ENCODE measurements at places on chromosomes 13 and 19. TPM values are rescaled to one million over a fixed set of nuclear protein-coding genes. Genes with fewer than 3 reads are reported as not detected.

GRCh38 chr13:20512042-20512683 is 13.5 kb downstream of the CRYL1 start:
- peak overlapping the region; percentile 59 for H3K27ac ChIP-seq
- peaks cover 10% of the 10 kb centered on the region for H3K4me1 ChIP-seq
- peaks cover 20% of the 10 kb centered on the region for H3K36me3 ChIP-seq
- H3K27me3 ChIP-seq: no peaks in the 10 kb centered on the region

KLK3 gene
- not detected for total RNA-seq

GRCh38 chr13:21541271-21541670 is 62.7 kb downstream of the MICU2 start:
- DNase-seq: no peak
- no peak overlapping the region for H3K4me3 ChIP-seq
- H3K4me1 ChIP-seq: peaks cover 6% of the 10 kb centered on the region
- H3K27me3 ChIP-seq: no peaks in the 10 kb centered on the region
- H3K27ac ChIP-seq: peak overlapping the region; percentile 5

DNA sequence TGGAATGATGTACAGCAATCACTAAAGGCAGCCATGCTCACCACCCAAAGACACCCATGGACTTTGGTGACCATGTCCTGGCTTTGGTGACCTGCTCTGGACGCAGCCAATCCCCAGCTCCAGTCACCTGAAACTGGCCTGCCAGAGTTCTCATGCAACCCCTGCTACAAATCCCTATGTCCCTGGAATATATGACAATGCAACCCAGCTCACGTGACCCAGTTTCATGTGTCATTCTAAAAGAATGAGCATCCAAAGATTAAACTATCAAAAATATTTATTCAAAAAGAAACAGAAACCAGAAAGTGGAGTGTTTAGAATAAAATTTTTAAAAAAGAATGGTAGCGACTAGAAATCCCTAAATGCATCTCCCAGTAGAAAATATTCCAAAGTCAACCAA is 203.3 kb upstream of the IRS2 start:
- H3K27me3 ChIP-seq: no peaks in the 10 kb centered on the region
- no peak overlapping the region for H3K4me3 ChIP-seq
- DNase-seq: no peak
- no peaks in the 10 kb centered on the region for H3K4me1 ChIP-seq
- no peak overlapping the region for H3K27ac ChIP-seq
- no peaks in the 10 kb centered on the region for H3K36me3 ChIP-seq

DNA sequence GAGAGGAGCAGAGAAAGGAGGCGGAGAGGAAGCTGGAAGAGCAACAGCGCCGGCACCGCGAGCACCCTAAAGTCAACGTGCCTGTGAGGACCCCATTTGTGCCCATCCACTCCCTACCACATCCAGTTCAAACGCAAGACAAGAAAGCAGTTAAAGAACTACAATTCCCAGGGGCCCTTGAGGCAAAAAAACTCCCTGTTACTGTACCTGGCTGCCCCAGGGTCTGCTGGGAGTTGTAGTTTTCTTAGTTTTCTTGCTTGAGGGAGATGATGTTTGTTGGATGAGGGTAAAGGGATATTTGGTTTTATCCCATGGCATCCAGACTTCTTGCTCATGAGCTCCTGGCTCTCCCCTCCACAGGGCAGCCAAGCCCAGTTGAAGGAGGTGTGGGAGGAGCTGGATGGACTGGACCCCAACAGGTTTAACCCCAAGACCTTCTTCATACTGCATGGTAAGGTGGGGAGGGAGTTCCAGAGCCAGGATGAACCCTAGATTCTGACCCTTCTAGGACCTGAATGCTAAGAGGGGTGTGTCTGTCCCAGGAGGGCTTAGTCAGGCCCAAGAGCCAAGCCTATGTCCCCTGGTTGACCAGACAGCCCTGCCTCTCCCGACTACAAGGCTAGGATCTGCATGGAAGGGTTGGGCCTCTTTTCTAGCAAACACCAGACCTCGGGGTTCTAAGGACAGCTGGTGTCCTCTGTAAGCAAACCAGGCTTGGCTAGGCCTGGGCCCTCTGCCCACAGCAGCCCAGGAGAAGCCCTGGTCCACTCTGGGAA is 13.2 kb downstream of the NUCB1 start:
- peaks cover 13% of the 10 kb centered on the region for H3K4me1 ChIP-seq
- DNase-seq: no peak
- H3K4me3 ChIP-seq: no peak overlapping the region

DNA sequence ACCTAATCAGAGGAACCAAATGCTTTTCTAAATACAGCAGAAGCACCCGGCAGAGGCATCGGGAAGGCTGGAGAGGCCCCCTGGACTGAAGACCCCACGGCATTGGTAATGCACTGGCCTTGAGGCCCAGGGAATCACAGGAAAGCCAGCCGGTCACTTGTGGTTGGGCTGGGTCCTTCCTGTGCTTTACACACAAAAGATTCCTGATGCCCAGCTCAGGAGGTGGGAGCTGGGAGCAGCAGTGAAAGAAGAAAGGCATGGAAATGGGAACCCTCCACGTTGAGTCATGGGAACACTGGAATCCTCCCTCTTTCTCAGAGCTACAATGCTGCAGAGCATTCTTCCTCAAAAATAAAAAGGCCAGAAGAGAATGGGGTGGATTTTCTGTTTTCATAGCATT is 126.4 kb downstream of the TNFRSF19 start:
- no peak for DNase-seq
- no peaks in the 10 kb centered on the region for H3K4me1 ChIP-seq
- H3K4me3 ChIP-seq: no peak overlapping the region
- H3K36me3 ChIP-seq: no peaks in the 10 kb centered on the region

DNA sequence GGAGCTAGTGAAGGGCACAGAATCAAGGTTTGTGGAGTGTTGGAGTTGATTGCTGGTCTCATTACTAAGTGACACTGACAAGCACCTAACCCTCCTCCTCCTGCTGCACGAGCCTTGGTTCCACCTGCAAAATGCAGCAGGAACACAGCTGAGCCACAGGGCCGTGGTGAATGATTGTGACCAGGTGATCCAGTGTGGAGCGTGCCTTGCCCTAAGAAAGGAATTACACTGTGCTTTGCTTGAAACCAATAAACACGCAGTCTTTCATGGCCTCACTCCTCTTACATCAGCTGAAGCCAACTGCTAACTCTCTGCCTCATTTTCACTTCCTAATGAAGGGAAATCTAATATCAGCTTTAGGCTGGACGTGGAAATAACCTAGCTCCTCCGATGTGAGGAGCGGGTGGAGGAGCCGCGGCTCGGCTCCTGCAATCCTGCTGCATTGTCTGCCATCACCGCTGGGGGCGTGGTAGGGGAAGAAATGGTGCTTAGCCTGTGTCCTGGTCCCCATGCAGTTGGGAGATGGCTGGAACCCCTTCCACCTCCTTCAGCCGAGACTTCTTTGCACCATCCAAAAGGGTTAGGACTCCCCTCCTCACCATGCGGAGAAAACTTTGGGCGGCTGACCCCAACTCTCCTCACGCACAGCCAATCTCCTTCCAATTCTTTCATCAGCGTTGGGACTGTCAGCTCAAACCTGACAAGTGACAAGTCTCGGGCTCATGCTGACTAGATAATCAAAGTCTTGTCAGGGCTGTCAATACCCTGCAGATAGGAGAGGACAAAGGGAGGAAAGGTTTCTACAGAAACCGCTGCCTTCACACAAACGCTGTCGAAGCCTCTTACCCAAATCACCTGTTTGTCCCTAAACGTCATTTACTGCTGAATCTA is 427.9 kb downstream of the ZNF536 start:
- H3K27me3 ChIP-seq: peaks cover 5% of the 10 kb centered on the region
- H3K36me3 ChIP-seq: no peaks in the 10 kb centered on the region
- H3K27ac ChIP-seq: no peak overlapping the region
- H3K4me1 ChIP-seq: no peaks in the 10 kb centered on the region
- DNase-seq: peak; percentile 54
- no peak overlapping the region for H3K4me3 ChIP-seq

HSH2D gene
- 1.2 TPM for total RNA-seq

MCOLN1 gene
- total RNA-seq: 10.9 TPM

DNA sequence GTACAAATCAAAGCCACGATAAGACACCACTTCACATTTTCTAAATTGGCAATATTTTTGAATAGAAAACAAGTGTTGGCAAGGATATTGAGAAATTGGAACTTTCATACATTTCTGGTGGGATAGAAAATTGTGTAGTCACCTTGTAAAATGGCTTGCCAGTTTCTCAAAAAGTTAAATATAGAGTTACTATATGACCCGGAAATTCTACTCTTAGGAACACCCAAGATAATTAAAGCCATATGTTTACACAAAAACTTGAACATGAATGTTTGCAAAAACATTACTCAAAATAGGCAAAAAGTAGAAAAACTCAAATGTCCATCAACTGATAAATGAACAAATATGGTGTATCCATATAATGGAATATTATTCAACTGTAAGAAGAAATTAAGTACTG is 552.5 kb downstream of the TBC1D4 start:
- H3K27ac ChIP-seq: no peak overlapping the region
- H3K27me3 ChIP-seq: no peaks in the 10 kb centered on the region

GRCh38 chr19:15421721-15422260 is 3.0 kb upstream of the AKAP8L start:
- H3K4me3 ChIP-seq: no peak overlapping the region
- H3K36me3 ChIP-seq: peaks cover 8% of the 10 kb centered on the region
- H3K27me3 ChIP-seq: no peaks in the 10 kb centered on the region
- H3K4me1 ChIP-seq: peaks cover 39% of the 10 kb centered on the region

- H3K4me3 ChIP-seq: peak overlapping the region; percentile 77
- DNase-seq: no peak
- H3K27ac ChIP-seq: no peak overlapping the region
- peaks cover 9% of the 10 kb centered on the region for H3K36me3 ChIP-seq
These were observed 872 bp downstream of the FARSA start for GRCh38 chr19:12932392-12933286.

GRCh38 chr13:102839462-102839861 is 6.4 kb upstream of the ERCC5 start:
- H3K27ac ChIP-seq: no peak overlapping the region
- no peak for DNase-seq
- no peaks in the 10 kb centered on the region for H3K27me3 ChIP-seq
- H3K4me1 ChIP-seq: peaks cover under 1% of the 10 kb centered on the region
- peaks cover 10% of the 10 kb centered on the region for H3K36me3 ChIP-seq
- no peak overlapping the region for H3K4me3 ChIP-seq

GRCh38 chr13:76012091-76012721 is 376.1 kb downstream of the LMO7 start:
- no peaks in the 10 kb centered on the region for H3K4me1 ChIP-seq
- H3K4me3 ChIP-seq: no peak overlapping the region
- DNase-seq: no peak
- H3K27ac ChIP-seq: no peak overlapping the region
- no peaks in the 10 kb centered on the region for H3K27me3 ChIP-seq

DNA sequence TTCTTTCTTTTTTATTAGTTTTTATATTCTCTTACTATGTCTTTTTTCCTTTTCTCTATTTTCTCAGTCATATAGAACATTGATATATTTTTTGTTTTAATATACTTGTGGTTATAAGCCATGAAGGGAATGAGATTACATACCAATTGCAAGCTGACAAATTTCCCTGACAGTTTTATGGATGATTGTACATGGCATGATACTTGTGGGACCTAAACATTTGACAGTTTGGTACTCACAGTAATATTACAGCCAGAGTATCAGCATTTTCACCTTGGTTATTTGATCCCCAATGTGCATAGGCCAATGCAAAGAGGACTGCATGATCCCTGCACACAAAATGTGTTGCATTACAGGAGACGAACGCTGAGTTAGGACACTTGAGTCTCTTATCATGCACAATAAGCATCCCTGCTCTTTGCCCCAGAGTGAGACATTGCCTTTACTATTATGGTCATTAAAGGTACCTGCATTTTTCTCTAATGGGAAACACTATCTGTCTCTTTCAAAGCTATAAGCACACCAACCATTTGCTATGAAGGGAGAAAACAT is 713.4 kb upstream of the PCDH20 start:
- H3K4me3 ChIP-seq: no peak overlapping the region
- no peaks in the 10 kb centered on the region for H3K27me3 ChIP-seq
- DNase-seq: no peak
- H3K4me1 ChIP-seq: no peaks in the 10 kb centered on the region

HCN2 gene
- total RNA-seq: 0.05 TPM

GRCh38 chr19:1259206-1259875 is 9.8 kb upstream of the CIRBP start:
- H3K4me3 ChIP-seq: peak overlapping the region; percentile 4
- no peak for DNase-seq
- H3K27me3 ChIP-seq: no peaks in the 10 kb centered on the region
- H3K36me3 ChIP-seq: peaks cover 22% of the 10 kb centered on the region
- H3K4me1 ChIP-seq: peaks cover 29% of the 10 kb centered on the region

PRR19 gene
- total RNA-seq: not detected

GRCh38 chr19:18304458-18305310 is 18.2 kb downstream of the LSM4 start:
- H3K36me3 ChIP-seq: peaks cover 3% of the 10 kb centered on the region
- H3K27ac ChIP-seq: peak overlapping the region; percentile 96
- no peaks in the 10 kb centered on the region for H3K27me3 ChIP-seq
- peak; percentile 76 for DNase-seq
- H3K4me3 ChIP-seq: no peak overlapping the region

APLP1 gene
- total RNA-seq: not detected

Measured in liver (tissue), 10 donors.